ENCODE measurements at places on chromosomes 3 and 15.

DNA sequence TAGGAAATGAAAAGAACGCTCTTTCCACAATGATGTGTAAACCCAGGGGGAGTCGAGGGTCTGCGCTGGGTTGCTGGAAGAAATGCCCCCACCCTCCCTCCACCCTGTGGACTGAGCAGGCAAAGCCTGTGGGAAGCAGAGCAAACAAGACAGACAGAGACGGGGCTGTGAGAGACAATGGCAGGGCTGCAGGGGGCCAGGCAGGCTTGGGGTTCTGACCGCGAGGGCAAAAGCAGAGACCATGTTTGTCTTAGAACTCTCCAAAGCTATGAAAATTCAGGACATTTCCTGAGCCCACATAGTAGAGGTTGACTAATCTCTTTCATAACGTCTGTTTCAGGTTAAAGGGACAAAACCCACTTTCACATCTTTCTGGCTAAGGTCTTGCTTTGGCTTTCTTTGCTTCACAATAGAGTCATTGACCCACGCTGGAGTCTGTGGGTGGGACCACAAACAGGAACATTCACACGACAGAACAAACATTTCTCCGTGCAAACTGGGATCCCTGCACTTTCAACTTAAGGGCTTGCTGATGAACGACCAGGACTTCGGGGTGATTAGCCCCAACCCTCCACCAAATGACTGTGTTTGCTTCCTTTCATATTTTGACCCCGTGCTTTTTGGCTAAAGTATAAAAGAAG is 156.0 kb upstream of the TPM1 start:
- DNase-seq, result no peak

- no peak for DNase-seq
Measured at GRCh38 chr3:133855772-133856171, 39.9 kb downstream of the RAB6B start.

DNA sequence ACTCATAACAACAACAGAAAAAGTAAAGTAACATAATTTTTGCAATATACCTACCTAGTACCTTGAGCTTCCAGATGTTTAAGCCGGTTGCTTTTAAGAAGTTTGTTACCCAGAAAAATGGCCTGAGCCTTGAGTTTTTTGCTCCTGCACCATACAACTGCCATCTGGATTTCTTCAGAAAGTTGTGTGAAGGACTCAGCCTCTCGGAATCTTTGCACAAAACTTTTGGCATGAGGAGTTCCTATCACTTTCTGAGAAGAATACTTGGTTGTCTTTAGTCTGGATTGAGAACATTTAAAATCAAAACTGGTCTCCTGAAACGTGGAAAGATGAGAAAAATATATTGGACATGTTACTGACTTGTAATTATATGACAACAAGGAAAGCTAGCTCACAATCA is 17.3 kb downstream of the GTPBP8 start:
- no peak for DNase-seq

GRCh38 chr3:183261151-183261724 is 8.2 kb downstream of the B3GNT5 start:
- DNase-seq, result no peak

- DNase-seq, result no peak
Measured at GRCh38 chr3:126691765-126692164, 12.3 kb upstream of the CHCHD6 start.

GRCh38 chr3:125480656-125481374 is 39.2 kb downstream of the SNX4 start:
- no peak for DNase-seq

DNA sequence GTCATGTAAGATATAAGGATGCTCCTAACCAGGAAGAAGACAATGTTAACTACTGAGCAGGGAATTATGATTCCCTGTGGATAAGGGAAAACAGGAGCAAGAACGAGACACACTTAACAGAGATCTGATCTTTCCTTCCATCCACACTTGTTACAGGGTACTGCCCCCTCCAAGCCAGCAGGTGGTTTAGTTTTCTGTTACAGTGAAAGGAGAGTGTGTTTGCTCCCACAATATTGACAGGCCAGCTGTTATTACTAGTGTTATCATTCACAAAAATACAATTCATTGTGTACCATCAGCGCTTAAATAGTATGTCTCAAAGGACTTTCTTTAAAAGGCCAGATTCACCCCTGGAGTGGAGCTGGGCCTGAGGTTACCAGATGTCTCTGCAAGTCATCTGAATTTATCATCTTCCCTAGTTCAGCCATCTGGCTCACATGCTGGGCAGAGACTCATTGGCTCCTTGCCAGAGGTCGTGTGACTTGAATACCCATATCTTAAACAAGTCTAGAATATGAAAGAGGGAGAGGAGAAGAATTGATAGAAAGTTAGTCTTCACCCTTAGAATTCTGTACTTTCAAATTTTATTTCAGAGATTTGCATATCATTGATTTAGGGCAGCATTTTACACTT is 16.8 kb upstream of the FMN1 start:
- DNase-seq, result no peak

- no peak for DNase-seq
Measured at GRCh38 chr3:179452872-179453271, 1.6 kb upstream of the GNB4 start.

DNA sequence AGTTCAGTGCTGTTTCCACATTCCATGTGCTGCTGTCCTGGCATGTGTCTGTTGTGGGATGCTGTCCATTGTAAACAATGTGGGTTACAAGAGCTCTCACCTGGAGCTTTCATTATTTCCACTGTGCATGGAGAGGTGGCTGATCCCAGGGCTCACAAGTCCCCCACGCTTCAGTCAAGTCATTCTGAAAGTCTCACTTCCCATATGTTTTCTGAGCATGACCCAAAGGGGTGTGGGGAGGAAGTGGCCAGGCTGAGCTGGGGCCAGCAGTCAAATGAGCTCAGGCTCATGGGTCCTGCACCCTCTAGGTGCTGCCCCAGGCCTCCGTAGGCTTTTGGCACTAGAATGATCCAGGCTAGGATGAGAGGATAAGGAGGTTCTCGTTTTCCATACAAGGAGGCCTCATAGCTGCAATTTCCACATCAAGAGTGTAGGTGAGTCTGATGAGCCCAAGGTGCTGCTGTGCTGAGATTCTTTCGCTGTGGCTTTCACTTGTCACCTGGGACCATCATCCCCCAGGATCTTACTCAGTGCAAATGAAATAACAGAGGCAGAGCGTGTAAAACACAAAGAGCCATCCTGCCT is 22.0 kb downstream of the STARD5 start:
- DNase-seq, result no peak

DNA sequence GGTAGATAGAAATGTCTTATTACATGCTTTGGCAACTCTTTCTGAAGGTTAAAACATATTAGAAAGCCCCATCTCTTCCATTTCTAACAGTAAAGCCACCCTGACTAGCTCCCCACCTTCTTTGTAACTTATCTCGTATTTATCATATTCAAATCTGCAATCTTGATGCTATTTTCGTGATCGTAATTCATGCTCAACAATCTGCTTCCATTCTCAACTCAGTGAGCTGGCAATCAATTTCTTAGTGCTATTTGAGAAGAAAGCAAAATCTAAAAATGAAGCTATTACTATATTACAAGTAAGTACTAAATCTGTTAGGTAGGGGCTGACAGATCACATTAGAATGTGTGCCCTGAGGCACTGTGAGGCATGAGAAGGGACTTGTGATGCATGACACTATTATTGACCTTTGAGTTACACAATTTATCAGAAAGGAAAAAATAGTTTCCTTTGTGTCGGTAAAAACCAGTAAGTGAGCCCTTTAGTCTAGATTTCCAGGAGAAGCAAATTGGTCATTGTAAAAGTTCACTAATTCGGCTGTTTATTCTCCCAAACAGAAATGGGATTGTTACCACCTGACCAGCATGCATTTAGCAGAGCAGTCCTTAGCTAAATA is 379.7 kb upstream of the CNTN6 start:
- no peak for DNase-seq

- no peak for DNase-seq
Measured at GRCh38 chr3:194548346-194549321, 61.8 kb upstream of the ATP13A3 start.

GRCh38 chr3:111967068-111967467 is 11.8 kb upstream of the ABHD10 start:
- DNase-seq, result no peak

GRCh38 chr15:99508311-99508645 is 57.5 kb upstream of the MEF2A start:
- DNase-seq, result no peak

DNA sequence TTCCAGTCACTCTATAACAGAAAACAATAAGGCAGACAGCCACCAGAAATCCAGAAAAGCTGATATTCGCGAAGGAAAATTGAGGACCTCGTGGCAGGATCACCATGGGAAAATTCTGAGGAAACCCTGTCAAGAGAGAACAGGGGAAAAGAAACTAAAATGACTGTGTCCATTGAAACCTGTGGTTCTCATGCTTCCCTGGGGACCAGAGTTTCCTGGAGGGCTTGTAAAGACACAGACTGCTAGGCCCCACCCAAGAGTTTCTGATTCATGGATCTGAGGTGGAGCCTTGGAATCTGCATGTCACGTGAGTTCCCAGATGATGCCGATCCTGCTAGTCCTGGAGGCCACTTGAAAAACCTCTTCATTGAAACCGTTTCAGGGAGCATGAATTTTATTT is 420.5 kb downstream of the EPHB1 start:
- peak; percentile 6 for DNase-seq

DNA sequence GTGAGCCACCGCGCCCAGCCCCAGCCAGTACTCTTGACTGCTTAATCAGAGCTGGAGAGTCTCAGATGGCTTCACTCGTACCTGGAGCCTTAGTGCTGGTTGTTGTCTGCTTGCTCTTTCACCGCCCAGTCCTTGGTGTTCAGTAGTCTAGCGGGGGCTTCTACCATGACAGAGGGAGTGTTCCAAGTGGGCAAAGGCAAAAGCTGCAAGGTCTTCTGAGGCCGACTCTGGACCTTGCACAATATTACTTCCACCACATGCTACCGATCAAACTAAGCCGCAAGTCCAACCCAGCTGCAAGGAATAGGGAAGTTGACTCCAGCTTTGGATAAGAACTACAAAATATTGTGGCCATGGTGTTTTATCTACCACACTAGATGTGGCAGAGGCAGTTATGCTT is 6.6 kb downstream of the PARL start:
- DNase-seq, result no peak

DNA sequence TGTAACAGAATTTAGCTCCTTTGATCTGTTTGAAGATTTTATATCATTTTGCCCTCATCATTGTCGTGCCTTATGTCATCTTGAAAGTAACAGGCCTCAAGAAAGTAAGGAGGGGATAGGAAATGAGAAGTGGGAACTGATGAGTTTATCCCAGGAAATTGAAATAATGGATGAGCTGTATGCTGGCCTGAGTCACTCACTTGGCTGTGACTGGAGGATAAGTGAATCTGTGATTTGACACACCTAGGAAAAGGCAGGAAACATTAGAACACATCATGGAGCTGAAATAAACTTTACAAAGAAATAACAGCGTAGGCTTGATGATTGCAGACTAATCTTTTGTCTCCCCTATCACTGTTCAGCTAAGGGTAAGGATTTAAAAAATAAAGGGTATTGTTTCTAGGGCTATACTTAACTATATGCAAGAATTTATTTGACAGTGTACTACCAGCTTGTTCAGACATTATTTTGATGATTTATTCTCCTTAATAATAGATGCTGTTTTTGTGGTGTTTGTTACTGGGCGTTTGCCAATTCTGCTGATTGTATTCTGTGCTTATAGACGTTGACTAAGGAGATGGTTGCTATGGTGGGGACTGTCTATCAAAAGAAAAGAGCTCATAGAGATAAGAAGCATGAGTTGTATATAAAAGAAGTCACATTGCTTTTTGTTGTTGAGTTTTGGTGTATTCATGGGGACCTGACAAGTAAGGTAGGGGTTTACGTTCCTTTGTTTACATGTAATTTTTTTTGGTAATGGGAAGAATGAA is 105.6 kb upstream of the ROPN1 start:
- DNase-seq, result no peak

DNA sequence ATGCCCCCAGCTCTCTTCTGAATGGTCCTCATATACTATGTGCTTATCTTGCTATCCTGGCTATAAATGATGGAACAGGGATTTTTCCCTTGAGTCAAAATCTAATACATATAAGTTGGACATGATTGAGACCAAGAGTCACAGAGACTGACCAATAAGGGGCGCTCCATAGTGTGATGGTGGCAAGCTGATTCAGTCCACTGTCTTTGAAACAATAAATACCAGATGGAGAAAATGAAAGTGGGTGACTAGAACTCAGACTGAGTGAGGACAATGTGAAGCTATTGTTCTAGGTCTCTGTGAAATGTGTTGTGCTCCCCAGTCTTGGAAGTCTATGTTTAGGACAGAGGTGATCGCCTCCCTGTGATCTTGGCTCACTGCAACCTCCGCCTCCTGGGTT is 10.6 kb upstream of the FSTL1 start:
- no peak for DNase-seq

DNA sequence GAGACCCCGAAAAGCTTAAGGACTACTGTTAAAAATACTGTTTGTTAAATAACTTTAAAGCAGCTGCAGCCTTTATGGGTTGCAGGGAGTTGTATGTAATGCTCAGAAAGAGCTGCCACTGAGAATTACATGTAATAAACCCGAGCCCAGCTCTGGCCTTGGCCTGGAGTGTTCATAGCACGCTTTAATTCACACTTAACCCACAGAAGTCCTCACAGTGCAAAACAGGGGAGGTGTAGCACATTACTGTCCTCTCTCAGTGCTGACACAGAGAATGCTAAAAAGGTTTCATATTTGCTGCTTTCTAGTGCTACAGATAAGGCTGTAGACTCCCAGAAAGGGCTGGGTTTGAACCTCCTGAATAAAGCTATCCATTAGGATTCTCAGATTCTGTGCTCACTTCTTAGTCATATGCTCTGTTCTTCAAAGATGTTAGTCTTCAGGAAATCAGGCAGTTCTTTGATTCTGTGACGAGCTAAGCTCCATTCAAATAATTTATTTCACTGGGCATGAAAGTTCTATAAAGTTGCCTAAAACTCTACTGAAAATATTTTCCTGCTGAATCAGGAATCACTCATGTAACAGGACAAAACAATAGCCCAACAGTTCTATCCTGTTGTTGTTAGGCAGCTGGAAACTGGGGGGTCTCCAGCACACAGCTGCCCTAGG is 108.0 kb downstream of the SENP2 start:
- no peak for DNase-seq

GRCh38 chr3:81585056-81585455 is 176.4 kb downstream of the GBE1 start:
- DNase-seq, result no peak

- DNase-seq, result no peak
Measured at GRCh38 chr3:185422677-185423076, 59.7 kb downstream of the MAP3K13 start.

DNA sequence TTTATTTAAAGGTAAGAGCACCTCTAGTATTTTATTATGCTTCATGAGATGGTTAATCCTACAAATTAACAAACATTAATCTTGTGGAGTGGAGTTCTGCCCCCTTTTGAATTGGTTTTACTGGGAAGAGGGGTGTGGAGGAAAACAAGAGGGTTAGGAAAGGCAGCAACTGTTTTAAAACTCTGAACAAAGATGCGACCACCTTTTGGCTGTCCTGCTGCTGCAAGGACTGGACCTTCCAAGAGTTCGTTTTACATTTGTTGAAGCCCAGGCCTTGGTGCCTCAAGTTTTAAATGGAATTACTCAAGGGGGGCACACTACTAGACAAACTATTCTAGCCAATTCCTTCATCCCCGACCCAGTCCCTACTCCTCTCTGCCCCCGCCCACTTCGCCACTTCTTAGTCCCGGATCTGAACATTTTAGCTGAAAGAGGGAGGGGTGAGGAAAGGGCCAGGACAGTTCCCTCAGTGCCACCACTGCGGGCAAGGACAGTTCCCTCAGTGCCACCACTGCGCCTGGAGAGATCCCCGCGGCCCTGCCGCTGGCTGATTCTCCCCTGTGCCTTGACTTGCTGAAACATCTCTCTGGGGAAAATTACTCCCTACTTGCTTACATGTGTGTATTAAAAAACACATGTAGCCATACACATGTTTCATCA is 11.2 kb downstream of the SOX2 start:
- DNase-seq, result no peak

- DNase-seq, result no peak
Measured at GRCh38 chr15:57375827-57376695, at the start of gene CGNL1. Gene CGNL1 (plus strand): TSS chr15:57376505. CDS start chr15:57438000, 61,495 bp downstream.
